ENCODE measurements at places on chromosomes 13 and 19.

DNA sequence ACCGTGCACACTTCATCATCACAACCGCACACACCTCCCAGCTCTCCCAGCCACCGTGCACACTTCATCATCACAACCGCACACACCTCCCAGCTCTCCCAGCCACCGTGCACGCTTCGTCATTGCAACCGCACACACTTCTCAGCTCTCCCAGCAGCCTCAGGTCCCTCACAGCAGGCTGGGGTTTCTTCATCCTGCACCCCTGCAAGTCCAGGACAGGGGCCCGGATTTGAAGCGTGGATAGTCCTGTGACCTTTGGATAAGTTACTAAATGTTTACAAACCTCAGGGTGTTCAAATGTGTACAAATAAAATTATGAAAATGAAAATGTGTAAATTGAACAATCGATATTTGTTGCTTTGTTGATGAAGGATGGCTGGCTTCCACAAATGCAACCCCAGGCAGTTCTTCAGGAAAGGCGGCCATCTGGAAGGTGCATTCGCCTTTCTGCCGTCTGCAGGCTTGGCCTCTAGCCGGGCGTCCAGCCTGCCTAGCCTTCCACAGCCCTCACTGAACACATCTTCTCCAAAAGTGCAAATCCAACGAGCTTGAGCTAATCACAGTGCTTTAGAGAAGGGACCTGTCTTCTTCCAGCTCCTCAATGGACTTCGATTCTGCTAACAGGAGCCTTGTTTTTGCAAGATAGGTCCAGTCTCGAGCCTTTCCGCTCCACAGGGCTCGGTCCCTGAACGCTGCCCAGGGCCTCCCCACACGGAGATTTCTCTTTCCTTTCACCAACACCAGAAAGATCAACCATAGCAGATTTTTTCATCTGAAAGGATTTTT lies 74.2 kb downstream of the SPACA7 start:
- no peak for DNase-seq

DNA sequence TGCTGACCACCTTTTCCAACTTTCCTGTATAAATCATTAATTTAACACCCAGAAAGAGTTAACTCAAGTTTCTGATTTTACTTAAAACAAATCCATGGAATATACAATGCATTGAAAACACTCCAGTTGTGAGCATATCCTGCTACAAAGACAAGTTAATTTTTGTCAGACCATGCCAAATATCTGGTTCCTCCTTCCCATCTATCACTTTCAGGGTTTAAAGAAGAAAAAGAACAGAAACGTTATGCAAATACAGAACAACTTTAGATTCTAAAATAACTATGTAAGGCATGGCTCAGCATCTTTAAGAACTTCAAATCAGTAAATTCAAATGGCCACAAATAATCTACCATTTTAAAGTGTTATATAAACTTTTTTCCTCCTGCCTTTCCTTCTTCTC lies 14.9 kb downstream of the MRPS31 start:
- no peak for DNase-seq

GRCh38 chr13:64697226-64697625 lies 2532.9 kb downstream of the PCDH9 start:
- DNase-seq: no peak

DNA sequence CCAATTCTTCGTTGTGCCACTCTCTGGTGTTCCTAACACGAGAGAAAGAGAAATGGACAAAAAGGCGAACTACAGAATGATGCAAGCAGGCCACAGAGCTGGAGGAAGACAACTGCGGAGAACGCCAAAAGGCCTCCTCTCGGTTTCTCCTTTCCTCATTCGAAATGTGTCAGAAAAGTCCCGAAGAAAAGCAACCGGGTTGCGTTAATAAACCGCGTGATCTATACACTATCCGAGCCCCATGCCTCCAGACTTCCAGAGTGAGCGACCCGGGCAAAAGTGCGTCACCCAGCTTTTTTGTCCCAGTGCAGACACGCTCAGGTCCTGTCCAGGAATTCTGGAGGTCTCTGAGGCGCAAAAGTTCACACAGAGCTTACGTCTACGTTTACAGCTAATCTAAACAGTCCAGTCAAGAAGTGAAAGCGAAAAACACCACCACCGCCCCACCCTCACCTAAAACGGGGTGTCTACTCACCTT lies 413 bp downstream of the N4BP2L2 start:
- DNase-seq: no peak

DNA sequence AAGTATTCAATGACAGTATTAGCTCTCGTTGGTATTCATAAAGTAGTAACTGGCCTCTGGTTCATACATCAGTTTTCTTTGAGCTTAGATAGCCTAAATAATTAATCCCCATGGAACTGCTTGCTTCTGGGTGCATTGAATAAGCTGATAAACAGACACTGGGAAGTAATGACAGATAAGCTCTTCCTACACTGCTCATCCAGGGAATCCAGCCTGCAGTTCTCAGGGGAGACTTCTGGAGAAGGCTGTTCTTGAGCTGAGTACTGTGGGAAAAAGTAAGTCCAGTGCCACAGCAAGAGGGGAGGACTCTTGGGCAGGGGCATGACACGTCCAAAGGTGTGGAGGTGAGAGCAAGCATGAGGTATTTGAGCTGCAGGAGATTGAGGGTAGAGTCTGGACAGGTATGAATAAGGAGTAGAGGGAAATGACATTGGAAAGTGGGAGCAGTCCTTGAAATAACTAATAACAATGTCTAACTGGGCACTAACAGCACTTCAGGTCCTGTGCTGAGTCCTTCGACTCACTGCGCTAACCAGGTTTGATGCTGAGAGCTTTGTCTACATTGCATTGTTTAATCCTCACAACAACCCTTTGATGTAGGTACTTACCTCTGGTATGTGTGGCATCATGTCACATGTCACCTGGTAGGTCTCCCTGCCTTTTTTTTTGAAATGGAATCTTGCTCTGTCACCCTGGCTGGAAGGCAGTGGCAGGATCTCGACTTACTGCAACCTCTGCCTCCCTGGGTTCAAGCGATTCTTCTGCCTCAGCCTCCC lies 7.2 kb downstream of the GARRE1 start:
- no peak for DNase-seq

DNA sequence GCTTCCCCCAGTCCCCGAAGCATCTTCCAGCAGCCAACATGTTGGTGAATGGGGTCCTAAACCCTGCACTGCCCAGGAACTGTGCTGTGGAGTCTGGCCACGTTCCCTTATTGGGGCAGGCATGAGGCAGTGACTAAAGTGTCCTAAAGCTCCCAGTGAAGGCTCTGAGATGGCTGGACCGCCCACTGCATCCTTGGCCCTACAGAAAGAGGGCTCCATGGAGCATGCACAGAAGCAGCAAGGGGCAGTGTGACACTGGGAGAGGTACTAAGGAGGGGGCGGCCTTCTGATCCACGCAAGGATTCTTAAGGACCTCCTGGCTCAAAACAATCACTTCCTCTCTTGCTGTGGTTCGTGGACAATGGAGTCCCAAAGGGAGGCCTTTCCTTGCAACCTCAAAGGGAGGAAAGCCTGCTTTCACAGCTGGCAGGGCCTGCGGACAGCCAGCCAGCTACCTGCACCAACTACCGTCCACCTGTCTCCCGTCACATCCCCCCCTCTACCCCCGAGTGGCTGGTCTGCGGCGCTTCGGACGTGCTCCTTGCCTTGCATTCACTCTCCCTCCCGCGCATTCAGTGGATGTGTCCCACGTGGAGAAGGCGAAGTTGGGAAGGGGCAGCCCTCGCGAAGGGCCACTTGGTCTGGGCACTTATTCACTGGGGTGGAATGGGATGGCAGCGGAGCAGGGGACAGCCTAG lies 63.9 kb upstream of the STARD13 start:
- DNase-seq: no peak

DNA sequence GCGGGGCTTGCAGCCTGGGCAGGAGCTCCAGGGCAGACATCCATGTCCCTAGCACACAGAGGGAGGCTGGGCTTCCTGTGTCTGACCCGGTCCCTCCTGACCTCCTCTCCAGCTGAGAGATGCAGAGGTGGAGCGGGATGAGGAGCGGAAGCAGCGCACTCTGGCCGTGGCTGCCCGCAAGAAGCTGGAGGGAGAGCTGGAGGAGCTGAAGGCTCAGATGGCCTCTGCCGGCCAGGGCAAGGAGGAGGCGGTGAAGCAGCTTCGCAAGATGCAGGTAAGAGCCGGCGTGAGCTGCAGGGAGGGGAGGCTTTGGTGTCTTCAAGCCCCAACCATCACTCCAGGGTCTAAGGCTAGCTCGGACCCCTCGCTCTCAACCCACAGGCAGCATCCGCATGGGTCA lies 38.4 kb downstream of the KCNC3 start:
- no peak for DNase-seq

- no peak for DNase-seq
Observed at GRCh38 chr13:74101436-74101835, 32.8 kb downstream of the KLF12 start.

- DNase-seq: peak; percentile 52
Observed at GRCh38 chr13:100088644-100089464, at the start of gene PCCA. Gene PCCA (plus strand): TSS chr13:100089093. CDS start chr13:100089121, 28 bp downstream.

DNA sequence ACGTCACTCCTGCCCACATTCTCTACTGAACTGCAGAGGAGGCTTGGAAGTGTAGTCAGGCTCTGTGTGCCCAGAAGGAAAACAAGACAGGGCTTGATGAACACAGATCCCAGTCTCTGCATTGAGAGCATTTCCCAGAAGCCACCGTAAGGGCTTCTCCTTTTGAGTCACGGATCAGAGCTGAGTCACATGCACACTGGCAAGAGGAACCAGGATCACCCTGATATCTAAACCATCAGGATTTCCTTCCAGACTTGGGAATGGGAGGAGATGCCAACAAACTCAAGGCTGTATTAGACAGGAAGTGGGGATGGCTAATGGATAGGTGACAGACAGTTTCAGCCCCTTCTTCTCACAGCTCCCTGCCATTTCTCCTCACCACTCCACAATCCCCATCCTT lies 17.7 kb upstream of the FBXO17 start:
- no peak for DNase-seq

- peak; percentile 23 for DNase-seq
Observed at GRCh38 chr13:113562085-113562749, 22.3 kb upstream of the TFDP1 start.

- DNase-seq: no peak
Observed at GRCh38 chr19:38670921-38671398, 23.5 kb downstream of the ACTN4 start.

DNA sequence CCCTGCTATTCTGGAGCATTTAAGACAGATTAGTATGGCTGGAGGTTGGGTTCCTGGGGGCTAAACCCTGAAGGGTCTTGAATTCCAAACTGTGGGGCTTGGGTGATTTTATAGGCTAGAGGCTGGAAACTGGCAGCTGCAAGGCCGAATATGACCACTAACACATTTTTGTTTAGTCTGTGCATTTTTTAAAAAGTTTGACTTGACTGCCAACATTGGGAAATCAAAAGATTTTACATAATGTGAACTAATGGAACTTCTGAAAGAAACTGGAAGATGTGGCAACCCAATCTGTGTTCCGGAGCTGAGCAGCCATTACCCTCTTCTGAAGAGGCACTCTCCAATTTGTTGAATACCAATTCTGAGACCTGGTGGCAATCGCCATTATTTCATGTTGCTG lies 5.1 kb downstream of the ZNF784 start:
- DNase-seq: no peak

- DNase-seq: no peak
Observed at GRCh38 chr19:17081672-17082630, 6.4 kb downstream of the MYO9B start.

- DNase-seq: no peak
Observed at GRCh38 chr13:112179995-112180394, 113.0 kb downstream of the SOX1 start.

DNA sequence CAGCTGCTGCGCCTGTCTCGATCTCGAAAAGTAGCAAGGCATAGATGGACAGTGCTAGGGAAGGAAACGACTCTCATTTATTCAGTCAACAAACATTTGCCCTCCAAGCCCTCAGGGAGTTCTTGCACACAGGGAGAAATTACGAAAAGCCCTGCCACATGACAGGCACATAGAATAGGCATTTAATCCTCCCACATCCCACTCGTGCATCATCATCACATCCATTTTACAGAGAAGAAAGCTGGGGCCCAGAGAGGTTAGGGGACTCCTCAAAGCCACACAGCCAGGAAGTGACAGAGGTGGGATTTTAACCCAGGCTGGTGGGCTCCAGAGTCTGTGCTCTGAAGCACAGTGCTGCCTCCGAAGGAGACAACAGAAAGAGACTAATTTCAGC lies 11.6 kb downstream of the TMEM221 start:
- DNase-seq: no peak

DNA sequence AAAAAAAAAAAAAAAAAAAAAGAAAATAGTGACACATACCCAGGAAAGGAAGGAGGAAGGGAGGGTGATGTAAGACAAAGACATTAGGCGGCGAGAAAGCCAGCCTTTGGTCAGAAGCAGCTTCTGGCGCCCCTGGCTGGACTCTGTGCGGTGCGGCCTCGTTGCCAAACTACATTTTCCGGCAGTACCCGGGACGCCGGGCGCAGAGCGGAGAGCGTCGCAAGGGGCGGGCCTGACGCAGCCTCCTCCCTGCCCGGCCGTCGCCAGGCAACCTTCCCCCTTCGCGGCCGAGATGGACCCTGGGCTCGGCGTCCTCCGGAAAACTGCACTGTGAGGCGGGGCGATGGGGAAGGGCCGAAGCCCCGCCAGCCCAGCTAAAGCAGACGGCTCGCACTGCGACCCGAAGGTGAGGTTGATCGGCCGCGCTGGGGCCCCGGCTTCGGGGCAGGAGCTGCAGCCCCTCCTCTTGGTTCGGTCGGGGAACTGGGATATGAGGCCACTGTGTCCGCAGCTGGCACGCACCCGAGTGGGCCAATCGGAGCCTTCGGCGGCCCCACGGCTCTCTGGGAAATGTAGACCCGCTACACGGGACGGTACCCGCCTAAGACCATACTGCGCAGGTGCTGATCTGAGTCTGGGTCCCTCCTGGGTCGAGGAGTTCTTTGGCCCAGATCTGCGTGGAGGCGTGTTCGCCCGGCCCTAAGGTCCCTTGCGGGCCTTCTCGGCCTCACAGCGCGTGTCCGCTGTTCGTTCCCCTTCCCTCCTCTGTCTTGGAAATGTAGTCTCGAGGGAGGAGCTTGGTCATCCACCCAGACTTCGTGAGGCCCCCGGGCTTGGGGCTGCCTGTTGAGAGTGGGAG lies 2.3 kb upstream of the MZF1 start:
- peak; percentile 67 for DNase-seq

DNA sequence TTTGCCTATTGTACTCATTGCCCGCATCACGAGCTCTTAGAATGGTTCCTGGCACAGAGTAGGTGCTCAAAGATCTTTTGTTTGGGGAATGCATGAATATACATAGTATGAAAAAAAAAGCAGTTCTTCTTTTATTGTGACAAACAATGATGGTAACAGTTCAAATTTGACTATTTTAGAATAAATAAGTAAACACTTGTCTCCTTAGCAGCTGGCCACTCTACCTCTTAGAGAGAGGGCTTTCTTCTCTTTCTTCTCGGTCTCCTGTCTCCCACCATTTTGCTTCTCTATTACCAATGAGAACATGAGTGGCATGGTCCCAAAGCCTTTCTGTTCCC lies 639 bp upstream of the SLAIN1 start:
- DNase-seq: no peak

GRCh38 chr13:113874177-113874576 lies 10.3 kb upstream of the GAS6 start:
- DNase-seq: no peak

DNA sequence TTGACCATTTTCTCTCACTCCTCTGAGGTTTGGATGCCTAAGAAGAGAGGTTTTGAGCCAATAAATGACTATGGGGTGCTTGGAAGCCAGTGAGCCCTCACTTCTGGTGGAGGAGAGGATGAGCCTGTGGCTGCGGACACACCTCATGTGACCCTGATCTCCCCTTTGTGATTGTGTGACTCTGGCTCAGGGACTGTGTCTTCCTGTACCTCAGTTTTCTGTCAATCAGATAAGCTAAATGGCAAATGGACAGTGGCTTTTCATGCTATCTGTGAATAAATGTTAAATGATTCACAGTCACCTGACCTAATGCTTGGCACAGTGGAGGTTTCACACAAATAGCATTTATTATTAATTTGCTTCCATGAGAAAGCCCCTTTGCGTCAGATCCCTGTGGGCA lies 2.7 kb downstream of the PSG8 start:
- DNase-seq: no peak
